Activated naive CD4-positive, alpha-beta T cell (primary cell): ENCODE measurements at places on chromosomes 3 and 15.

GRCh38 chr3:46586738-46587246, 20.7 kb upstream of the LRRC2 start:
- DNase-seq: no peak

DNA sequence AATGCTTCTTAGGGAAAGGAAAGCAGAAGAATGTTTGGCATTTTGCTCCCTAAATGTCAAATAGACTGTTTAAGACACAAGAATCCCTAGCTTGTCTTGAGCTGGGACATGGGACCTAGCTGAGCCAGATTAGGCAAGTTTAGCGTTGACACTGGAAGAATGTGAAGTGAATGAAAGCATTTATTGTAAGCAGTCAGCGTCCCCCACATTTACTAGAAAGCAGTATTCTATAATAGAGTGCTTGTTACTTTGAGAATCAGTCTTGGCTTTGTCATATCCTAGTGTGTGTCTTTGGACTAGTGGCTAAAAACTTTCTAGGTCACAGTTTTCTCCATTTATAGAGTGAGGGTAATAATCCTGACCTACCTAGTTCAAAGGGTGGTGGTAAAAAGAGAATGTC, 161.6 kb downstream of the ADAMTSL3 start:
- DNase-seq: no peak

- no peak for DNase-seq
Measured at GRCh38 chr15:31525988-31526665, 199.5 kb downstream of the KLF13 start.

GRCh38 chr3:16596352-16597032, 8.7 kb downstream of the DAZL start:
- no peak for DNase-seq

GRCh38 chr15:80403712-80404056, 498 bp upstream of the ARNT2 start:
- DNase-seq: no peak

- DNase-seq: no peak
Measured at GRCh38 chr3:55518451-55518850, 31.3 kb upstream of the WNT5A start.

GRCh38 chr3:184688251-184688881, 23.5 kb downstream of the MAGEF1 start:
- DNase-seq: no peak

DNA sequence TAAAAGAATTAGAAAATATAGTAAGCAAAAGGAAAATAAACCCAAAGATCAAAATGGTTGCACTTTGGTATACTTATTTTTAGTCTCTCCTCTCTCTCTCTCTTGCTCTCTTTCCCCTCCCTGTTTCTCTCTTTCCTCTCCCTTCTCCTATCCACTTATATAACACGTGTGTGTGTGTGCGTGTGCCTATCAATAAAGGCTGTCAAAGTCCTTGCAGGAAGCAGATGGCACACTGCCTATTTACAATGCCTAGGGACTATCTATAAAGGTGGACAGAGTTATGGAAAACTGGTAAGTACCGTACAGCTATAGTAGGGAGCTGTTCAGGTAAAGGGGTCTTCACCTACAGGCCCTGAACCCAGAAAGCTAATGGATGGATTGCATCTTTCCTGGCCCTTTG, 161.6 kb downstream of the SQOR start:
- no peak for DNase-seq

DNA sequence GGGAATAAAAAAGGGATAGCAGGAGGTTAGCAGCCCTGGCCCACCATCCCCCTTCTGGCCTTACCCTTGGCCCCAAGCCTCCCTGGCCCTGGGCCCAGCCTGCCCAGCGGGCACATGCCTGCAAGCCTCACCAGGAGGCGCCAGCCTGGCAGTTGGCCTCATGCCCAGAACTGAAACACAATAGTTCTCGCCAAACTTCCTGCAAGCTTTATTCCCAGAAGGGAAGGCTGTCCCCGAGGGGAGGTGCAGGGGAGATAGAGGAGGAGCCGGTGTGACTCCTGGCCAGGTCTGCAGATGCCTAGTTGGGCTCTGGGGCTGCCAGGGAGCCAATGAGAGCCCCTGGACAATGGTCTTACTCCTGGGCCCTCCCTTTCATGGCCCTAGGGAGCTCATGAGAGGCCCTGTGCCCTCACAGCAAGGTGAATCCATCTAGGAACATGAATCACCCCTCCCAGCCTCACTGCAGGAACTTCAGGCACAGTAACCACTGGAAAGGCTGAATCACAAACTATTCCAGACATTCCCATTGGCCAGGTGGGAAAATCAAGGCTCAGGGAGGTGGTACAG, 4.0 kb downstream of the CCDC33 start:
- DNase-seq: no peak

- no peak for DNase-seq
Measured at GRCh38 chr15:77009646-77010311, 14.9 kb downstream of the PSTPIP1 start.

DNA sequence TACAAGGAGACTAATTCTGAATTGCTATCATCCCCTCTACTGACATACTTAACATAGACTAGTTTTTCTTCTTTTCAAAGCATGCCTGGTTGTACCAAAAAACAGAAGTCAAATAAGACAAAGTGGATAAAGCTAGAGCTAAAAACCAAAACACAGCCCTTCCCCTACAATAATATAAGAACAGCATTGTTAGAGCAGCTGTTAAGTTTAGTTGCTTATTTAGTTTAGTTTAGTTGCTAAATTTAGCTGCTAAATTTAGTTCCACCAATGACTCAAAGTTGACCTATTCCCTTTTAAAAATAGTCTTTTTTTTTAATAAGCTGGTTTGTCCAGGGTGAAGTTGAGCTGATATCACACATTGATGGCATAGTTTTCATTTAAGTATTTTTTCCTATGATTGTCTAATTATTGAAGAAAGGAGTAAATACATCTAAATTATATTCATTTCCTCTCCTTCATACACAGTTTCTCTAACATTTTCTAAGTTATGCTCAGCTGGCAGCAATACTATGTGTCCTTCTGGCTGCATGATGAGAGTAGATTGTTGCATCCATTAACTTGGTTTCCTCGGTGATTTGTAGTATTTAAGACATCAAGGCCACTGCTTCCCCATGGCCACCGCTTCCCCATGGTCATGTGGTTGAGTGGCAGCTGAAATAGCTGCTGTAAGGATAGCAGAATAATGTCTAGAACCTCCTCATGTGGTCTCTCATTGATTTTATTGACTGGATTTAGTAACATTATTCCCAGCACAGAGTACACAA, 718.6 kb upstream of the NECTIN3 start:
- DNase-seq: no peak

GRCh38 chr3:59573911-59574310, 524.1 kb upstream of the CFAP20DC start:
- DNase-seq: no peak

DNA sequence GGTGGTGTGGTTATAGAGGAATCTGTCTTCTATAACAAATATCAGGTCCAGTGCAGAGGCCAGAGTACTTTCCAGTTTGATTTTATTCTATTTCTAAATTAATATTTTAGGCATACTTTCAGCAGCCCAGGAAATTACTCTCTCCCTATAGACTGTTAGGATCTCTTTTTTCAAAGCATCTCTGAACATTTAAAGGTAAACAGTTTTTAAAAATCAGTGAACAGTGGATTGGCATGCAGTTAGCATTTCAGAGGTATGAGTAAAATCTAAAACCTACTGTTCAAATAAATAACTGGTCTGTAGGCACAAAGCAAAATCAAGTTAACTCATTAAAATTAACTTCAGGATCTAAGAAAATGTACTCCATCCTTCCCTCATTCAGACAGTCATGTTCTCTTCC, 3.0 kb downstream of the ZBED2 start:
- no peak for DNase-seq
